Left renal pelvis (tissue), 4 donors: ENCODE measurements at places on chromosomes 4 and X.

DNA sequence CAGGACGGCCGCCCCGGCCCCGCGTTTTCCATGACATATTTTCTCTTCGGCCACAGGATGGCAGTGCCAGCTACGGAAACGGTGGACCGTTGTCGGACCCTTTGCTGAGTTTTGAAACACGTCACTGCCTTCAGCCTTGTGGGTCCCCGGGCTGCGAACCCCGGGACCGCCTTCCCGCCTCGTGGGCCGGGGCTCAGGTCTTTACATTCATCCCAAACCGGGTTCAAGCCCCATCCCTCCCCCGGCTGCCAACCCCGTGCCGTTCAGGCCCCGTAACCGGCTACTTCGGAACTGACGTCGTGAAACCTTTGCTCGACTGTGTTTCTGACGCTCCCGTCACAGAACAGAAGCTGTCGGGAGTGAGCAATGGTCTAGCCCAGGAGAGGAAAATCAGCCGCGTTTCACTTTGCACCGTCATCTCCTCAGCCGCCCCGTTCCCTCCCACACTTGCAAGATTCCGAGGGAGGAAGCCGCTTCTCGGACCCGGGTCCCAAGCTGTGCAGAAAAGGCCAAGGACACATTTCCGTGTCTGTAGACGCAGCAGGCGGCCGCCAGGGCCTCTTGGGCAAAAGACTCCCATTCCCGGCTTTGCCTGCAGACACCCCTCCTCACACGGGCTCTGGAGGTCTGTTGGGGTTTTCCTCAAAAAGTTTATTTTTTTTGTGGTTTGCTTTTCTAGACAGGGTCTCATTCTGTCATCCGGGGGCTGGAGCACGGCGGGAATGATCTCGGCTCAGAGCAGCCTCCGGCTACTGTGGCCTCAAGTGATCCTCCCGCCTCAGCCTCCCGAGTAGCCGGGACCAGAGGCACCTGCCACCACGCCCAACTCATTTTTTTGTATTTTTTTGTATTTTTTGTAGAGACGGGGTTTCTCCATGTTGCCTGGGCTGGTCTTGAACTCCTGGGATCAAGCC lies 41.4 kb upstream of the PPP2R3B start:
- DNase-seq: no peak

DNA sequence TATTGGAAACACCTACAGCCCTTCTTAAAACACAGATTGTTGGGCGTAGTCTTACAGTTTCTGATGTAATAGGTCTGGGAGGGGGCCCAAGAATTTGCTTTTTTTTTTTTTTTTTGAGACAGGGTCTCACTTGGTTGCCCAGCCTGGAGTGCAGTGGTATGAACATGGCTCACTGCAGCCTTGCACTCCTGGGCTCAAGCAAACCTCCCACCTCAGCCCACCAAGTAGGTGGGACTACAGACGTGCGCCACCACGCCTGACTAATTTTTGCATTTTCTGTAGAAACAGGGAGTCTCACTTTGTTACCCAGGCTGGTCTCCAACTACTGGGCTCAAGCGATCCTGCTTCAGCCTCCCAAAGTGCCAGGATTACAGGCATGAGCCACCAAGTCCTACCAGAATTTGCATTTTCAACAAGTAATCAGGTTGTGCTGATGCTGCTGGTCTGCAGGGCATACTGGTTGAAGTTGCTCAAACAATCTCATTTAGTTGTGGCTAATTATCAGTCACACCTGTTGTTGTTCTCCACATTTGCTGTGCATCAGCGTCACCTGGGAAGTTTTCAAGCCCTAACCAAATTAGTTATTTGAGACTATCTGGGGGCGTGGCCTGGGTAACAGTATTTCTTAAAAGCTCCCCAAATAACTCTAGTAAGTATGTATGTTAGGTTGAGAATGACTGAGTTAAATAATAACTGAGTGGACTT lies 14.0 kb downstream of the TMEM154 start:
- DNase-seq: no peak

DNA sequence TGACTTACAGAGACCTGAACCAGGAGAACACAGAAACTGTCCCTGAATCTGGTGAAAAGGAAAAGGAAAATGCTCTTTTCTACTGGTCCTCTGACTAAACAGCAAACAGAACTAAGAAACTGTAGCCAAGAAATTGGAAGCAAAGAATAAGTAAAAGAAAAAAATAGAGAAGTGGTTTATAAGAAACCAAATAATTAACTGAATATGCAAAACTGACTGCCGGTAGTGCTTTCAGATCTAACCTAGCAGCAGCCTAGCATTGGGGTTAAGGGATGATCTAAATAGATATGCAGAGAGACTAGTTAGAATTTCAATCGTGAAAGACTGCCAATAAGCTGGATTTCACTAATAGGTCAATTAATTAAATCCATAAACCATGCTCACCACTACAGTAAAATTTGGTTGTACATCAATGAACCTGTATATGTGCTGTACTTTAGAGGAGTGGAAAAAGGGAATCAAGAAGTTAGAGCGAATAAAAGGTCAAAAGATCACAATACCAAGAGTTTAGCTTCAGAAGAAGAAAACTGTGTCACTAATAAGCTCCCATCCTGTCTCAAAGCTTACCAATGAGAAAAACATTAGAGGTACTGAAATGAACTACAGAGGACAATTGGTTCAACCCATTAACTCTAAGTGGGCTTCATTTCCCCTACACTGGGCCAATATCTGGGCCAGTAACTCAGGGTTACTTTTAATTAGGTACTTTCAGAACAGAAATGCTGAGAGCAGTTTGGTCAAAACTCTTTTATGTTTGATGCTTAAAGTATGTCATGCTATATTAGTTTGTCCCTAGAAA lies 53.6 kb downstream of the KLHL13 start:
- no peak for DNase-seq

GRCh38 chr4:99463566-99463965 lies 28.4 kb upstream of the ADH7 start:
- DNase-seq: no peak

GRCh38 chrX:15170927-15171326 lies 99.0 kb downstream of the ASB9 start:
- DNase-seq: no peak

DNA sequence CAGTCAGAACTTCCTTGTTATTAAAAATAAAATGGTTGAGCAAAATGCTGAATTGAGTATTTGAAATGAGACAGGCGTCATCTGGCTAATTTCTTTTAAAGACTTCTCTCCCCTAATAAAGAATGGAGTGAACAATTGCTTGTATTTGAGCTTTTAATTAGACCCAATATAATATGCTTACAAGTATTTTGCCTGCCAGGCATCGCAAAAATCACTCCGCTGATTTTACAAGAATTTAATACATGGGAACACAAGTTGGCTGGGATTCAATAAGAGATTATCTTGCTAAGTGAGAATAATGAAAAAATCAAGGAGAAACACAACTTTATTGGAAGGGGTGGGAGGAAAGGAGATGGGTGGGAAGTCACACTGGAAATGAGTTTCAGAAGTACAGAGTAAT lies 52.3 kb downstream of the KLF3 start:
- no peak for DNase-seq

- no peak for DNase-seq
These were observed 4.8 kb upstream of the IQSEC2 start for GRCh38 chrX:53286171-53286570.

GRCh38 chr4:57048590-57049304 lies 61.4 kb downstream of the IGFBP7 start:
- DNase-seq: no peak

DNA sequence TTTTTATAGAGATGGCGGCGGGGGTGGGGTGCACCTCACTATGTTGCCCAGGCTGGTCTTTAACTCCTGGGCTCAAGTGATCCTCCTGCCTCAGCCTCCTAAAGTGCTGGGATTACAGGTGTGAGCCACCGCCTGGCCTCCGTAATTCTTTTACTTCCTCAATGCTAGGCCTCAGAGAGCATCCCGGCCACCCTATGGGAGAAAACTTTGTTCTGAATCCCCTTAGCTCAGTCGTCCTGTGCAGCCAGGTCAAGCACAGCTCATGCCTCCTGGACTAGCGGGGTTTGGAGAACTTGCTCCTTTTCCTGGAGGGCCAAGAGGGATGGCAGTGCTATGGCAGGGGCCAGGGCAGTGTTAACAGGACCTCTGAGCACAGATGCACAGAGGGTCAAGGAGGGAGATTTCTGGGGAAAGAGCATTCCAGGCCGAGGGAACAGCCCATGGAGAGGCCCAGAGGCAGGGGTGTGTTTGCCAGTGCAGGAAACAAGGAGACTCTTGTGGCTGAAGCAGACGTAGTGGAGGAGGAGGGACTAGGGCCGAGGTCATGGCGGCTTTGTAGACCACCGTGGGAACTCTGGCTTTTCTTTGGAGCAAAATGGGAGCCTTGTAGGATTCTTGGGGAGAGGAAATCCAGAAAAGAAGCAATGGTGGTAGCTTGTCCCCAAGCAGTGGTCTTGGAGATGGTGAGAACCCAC lies 9.8 kb upstream of the TNIP2 start:
- no peak for DNase-seq

- no peak for DNase-seq
These were observed 25.1 kb upstream of the JAKMIP1 start for GRCh38 chr4:6225469-6225868.

- DNase-seq: no peak
These were observed 80.6 kb downstream of the GPM6A start for GRCh38 chr4:175731506-175731905.

GRCh38 chr4:173450281-173450680 lies 51.4 kb upstream of the SCRG1 start:
- DNase-seq: no peak

DNA sequence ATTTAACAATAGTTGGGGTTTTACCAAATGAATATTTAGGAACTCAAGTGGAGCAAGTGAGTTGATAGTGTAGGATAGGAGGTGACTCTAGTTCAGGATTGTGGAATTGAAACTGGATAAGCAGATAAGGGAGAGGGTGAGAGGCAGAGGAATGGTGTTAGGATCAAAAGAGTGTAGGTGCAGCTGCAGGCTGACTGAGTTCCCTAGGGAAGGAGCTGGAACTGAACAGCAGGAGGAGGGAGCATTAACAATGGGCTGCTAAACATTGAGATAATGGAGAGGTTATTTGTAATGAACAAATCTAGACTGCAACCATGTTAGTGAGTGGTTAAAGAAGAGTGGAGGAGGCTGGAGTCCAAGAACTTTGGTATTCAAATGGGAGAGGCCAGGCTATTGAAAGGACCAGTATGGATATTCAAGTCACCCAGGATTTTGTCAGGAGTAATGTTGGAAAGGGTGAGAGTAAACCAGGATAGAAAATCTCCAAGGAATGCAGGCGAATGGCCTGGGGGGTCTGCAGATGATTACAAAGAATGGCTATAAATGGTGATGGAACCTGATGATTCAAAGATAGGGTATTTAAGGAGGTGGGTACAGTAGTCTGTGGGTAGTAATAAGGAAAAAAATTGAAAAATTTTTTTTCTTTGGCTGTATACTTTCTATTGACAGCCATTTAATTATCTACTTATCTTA lies 497.1 kb upstream of the TENM3 start:
- no peak for DNase-seq

DNA sequence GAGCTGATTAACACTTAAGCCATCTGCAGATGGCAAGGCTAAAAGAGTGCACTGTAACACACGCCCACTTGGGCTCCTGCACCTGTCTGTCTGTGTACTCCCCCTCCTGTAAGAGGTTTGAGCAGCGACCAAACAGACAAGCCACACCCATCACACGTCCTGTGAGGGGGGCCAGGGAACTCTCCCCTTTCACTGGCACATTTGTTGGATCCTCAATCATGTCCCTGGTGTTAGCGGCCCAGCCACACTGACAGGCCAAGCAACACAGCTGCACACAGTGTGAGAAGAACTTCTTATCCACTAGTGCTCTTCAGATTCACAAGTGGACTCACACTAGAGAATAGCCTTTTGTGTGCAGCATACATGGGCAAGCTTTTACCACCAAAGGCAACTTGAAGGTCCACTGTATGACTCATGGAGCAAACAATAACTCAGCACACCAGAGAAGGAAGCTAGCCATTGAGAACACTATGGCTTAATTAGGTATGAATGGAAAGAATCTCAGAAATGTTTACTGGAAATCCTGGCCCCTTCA lies 29.1 kb upstream of the UTP14A start:
- DNase-seq: no peak

GRCh38 chr4:187464573-187464972 lies 531.0 kb upstream of the ZFP42 start:
- no peak for DNase-seq

GRCh38 chr4:40722576-40723161 lies 27.1 kb upstream of the NSUN7 start:
- DNase-seq: no peak

DNA sequence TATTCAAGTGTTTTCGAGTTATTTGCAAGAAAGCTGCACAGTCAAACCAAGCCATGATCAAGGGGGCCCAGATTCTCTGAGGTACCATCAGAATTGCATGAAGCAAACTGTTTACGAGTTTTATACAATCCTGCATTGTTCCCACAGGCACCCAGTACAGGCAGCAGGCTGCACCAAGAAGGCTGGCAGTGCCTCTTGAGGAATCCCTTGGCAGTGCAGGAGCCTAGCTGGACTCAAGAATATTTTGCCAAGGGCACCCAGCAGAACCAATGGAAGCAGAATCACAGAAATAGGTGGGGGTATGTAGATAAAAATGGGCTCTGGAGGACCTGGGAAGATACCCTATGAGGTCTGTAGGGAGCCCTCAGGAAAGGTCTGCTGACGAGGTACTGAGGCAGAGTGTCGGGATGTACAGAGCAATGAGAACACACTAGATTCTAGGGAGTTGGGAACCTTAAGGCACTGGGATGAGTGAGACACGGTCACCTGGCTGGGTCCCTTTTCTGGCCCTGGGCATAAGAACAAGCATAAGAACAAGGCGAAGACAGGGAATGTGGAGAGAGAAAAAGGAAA lies 2.5 kb upstream of the PLP1 start:
- DNase-seq: no peak

DNA sequence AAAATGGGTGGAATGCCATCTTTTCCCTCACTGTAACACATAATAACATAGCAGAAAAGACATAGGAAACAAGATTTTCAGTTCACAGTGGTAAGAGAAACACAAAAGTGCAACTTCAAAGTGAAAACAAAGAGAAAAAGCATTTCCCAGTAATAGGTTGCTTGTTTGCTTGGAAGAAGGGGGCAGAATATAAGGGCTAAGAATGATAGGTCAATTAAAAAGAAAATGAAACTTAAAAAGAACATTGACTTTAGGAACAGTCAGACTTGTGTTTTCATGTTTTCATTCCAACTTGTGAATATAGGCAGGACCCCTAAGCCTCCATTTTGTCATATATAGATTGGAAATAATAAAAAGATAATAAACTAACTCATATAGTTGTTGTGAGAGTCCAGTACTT lies 168.2 kb upstream of the PPP3CA start:
- no peak for DNase-seq
